ENCODE measurements at places on chromosomes 12 and 14.

GRCh38 chr12:117437516-117438255, 76.3 kb upstream of the NOS1 start:
- no peak for DNase-seq

GRCh38 chr14:40581264-40581663, 1025.4 kb upstream of the LRFN5 start:
- no peak for DNase-seq

DNA sequence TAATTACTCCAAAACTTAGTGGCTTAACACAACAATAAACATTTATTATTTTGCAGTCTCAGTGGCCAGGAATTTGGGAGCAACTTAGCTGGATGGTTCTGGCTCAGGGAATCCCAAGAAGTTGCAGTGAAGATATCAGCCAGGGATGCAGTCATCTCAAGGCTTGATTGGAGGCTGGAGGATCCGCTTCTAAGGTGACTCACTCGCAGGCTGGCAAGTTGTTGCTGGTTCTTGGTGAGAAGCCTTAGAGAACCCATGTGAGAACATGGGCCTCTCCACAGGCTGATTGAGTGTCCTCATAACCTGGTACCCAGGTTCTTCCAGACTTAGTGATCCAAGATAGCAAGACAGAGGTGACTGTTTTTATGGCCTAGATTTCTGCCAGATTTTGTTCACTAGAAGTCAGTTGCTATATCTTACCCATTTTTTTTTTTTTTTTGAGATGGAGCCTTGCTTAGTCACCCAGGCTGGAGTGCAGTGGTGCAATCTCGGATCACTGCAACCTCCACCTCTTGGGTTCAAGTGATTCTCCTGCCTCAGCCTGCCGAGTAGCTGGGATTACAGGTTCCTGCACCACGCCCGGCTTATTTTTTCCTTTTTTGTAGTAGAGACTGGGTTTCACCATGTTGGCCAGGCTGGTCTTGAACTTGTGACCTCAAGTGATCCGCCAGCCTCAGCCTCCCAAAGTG, 32.5 kb downstream of the BRMS1L start:
- DNase-seq = no peak

DNA sequence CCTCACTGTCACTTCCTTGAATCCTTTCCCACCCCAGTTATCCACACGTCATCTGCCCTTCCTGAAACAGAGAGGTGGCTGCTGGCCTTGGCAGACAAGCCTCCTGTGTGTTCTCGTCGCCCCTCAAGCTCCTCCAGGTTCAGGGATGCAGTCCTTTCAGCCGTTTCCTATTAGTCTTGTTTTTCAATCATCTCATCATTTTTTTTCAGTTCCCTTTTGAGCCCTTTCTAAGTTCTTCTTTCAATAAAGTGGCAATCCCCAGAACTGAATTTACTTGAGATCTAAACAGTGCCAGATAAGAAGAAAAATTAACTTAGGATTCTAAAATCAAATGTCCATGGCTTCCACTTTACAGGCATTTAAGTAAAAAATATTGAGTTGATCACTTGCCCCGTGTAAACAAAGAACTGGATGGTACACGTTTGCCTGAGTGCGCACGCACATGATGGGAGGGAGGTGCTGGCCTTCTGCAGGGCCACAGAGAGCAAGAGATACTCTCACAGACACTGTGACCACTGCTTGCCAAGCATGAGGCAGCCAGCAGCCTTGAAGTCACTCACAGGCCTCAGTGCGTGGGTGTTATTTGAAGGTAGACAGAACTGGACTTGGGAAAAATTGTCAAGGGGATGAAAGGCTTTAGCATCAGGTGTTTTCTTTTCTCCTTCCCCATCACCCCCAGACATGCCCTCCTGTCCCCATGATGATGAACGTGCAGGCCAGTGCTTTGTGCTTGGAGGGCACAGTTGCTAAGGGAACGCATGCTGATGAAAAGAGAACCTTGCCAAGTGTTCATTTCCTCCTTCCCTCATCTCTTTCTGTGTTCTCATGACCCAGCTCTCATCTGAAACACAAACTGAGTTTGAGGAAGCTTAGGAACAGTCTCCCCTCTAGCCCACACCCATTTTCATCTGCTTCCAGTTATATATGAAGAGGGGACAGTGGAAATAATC, 408.3 kb downstream of the EGLN3 start:
- DNase-seq = no peak

DNA sequence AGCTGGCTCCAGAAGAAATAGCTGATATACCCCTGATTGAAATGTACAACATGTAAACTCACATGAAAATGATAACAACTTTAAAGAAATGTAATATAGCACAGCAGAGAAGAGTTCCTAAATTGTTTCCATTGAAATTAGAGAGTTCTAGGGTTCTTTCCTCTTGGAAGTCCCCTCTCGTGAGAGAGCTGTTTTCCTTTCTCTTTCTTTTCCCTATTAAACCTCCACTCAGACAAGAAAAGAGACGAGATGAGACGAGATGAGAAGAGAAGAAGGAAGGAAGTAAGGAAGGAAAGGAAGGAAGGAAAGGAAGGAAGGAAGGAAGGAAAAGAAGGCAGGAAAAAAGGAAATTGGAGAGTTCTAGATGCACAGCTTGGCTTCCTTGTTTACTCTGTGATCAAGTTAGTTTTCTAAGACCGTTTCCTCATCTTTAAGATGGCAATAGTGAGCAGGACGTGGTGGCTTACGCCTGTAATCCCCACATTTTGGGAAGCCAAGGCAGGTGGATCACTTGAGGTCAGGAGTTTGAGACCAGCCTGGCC, 11.9 kb downstream of the DRAM1 start:
- DNase-seq = no peak

- no peak for DNase-seq
Observed at GRCh38 chr12:129184127-129184928, 331.1 kb downstream of the GLT1D1 start.

- no peak for DNase-seq
Observed at GRCh38 chr12:65673732-65674131, 150.6 kb upstream of the HMGA2 start.

GRCh38 chr12:96112733-96113132, 77.3 kb upstream of the LTA4H start:
- no peak for DNase-seq

- no peak for DNase-seq
Observed at GRCh38 chr14:99733211-99733539, 49.1 kb downstream of the CYP46A1 start.

DNA sequence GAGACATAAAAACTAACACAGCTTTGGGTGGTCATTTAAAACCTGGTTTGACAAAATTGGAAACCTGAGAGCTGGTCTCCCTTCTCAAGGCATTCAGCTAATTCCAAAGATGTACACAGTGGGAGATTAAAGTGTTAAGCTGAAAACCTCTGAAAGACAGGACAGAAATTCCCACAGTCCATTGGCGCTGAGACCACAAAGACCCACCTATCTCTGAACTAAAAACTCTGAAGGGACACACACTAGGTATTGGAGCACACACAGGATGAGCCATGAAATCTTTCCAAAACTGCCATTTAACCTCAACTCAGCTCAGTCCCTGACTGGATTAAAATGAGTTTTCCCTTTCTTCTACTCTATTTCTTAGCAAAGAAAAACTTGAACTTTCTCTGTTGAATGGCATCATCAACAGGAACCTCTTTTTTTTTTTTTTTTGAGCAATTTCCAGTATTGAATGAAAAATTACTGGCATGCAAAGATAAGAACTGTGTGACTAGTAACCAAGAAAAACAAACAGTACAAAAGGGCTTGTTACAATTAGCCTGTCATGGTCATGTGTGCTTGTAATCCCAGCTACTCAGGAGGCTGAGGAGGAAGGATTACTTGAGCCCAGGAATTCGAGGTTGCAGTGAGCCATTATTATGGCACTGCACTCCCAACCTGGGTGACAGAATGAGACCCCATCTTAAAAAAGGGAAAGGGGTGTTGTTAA, 82.4 kb downstream of the IPO8 start:
- no peak for DNase-seq

DNA sequence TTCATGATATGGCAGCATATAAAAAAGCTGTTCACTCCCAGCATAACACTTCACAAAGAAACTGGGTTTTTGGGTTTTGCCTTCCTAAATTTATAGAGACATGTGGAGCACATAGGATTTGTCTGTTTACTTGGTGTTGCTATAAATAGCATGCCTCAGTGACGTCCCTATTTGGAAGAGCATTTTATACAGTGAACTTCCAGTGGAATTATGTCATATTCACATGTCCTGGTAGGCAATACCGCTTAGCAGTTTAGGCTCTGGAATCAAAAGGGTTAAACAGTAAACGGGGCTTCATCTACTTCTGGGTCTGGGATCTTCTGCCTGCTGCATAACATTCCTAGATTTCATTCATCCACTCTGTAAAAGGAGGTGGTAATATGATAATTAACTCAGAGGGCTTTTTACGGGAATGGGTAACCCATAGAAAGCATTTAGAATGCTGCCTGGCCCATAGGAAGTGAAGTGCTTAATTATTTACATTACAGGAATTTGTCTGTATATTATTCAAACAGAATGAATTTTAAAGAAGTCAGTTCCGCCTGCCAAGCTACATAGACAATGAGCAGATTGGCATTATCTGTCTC, 396.1 kb downstream of the TMTC2 start:
- DNase-seq = no peak

DNA sequence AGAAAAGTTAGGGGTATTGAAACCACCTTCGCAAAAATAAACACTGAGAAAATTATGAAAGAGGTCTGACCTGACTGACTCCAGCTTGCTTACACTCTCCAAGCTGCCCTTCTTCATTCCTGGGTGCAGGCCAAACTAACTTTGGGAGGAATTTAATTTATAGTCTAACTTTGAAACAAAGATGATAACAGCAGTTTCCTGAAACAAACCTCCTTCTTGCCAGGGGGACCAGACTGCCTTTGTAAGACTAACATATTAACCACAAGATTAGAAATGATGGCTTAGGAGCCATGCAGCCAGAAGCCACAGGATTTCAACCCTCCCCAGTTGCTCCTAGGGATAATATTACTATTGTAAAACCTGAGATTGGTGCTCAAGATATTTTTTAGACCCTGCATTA, 13.8 kb upstream of the EEA1 start:
- no peak for DNase-seq

- DNase-seq = no peak
Observed at GRCh38 chr12:101204602-101205304, 5.3 kb downstream of the SLC5A8 start.

DNA sequence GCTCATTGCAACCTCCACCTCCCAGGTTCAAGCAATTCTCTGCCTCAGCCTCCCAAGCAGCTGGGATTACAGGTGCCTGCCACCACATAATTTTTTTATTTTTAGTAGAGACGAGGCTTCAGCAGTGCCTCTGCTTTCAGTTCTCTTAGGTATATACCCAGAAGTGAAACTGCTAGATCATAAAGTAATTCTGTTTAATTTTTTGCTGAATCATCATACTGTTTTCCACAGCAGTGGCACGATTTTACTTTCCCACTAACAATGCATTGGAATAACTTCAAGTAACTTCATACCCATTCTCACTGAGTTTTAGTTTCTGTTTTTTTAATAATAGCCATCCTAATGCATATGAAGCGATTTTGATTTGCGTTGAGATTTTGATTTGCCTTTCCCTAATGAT, 148.0 kb upstream of the G2E3 start:
- no peak for DNase-seq

GRCh38 chr12:73656375-73656774, 881.3 kb upstream of the ATXN7L3B start:
- DNase-seq = no peak

DNA sequence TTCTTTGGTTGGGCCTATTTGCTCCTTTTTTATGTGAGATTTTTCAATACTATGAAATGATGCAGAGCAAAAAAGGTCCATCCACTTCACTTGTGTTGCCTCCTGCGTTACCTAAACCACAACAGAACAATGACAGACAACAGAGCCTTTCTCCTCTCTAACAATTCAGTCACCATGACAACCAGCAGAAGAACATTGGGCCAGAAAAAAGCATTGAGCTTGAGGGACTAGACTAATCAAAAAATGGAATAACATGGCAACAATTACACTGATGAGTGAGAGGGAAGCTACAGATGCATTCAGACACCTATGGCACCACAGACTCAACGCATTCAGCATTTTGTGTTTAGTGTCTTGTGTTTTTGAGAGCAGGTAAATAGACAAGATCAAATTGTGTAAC, 44.6 kb upstream of the PTCSC3 start:
- no peak for DNase-seq

DNA sequence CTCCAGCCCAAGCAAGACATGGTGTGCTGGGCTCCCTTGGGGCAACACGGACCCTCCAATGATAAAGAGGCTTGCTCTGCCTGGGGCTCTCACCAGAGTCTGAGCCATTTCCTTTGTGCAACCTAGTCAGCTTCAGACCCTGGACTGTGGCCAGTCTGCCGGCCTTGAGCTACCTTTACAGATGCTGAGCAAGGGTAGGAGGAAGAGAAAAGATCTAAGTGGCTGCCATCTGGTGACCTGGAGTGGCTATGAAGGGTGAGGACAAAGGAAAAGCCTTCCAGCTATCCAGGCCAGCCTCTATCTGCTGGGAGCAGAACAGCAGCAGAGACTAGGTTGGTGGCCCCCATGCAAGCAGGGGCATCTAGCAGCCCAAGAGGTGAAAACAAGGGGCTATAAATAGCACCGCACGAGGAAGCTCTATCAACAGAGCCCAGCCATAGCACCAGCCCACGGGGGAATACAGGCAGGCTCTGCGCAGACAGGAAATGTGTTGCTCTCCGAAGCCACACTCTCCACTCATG, 230.1 kb downstream of the FOXN3 start:
- no peak for DNase-seq

- no peak for DNase-seq
Observed at GRCh38 chr14:53398616-53399015, 245.5 kb upstream of the DDHD1 start.

- no peak for DNase-seq
Observed at GRCh38 chr14:50887476-50887875, 15.6 kb downstream of the ABHD12B start.

- no peak for DNase-seq
Observed at GRCh38 chr12:55996201-55996714, 818 bp upstream of the SUOX start.

DNA sequence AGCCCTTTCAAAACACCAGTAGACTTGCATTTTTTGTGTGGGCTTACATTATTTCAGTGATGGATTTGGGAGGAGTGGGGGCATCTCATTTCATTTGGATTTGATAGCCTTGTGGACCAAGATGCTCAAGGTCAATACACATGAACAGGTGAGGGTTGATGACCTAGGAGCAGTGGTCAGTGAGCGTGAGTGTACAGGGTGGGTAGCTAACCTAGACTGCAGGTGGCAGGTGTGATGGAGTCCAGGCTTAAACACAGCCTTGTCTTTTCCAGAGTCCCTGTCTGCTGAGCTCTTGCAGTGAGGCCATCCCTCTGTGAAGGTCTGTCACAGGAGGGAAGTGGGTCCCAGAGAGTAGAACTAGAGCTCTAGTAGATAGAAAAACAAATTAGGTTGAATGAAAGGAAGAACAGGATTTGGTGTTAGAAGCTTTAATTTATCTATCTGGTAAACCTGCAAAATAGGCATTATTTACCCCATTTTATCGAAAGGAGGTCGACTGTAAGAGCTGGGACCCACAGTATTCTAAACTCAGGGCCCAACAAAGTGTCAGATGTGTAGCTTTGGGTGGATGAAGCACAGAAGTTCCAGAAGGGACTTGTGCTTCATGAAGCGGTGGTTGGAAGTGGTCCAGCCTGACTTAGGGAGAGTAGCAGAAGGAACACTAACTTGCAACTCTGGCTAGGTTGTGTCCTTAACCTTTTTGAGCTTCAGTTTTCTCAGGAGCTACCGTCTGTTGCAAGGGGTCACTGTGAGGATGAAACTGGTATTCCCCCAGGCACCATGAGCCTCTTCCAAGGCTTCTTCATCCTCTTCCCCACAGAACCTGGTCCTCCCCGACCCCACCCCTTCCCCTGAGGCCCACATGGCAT, 18.2 kb downstream of the RPS6KL1 start:
- DNase-seq = no peak

GRCh38 chr14:50631408-50631821, 36.7 kb downstream of the SAV1 start:
- DNase-seq = no peak

- no peak for DNase-seq
Observed at GRCh38 chr12:6635375-6635855, 344 bp downstream of the LPAR5 start.

All from omental fat pad (tissue), 4 donors.